ENCODE measurements at places on chromosomes 12 and 14.

DNA sequence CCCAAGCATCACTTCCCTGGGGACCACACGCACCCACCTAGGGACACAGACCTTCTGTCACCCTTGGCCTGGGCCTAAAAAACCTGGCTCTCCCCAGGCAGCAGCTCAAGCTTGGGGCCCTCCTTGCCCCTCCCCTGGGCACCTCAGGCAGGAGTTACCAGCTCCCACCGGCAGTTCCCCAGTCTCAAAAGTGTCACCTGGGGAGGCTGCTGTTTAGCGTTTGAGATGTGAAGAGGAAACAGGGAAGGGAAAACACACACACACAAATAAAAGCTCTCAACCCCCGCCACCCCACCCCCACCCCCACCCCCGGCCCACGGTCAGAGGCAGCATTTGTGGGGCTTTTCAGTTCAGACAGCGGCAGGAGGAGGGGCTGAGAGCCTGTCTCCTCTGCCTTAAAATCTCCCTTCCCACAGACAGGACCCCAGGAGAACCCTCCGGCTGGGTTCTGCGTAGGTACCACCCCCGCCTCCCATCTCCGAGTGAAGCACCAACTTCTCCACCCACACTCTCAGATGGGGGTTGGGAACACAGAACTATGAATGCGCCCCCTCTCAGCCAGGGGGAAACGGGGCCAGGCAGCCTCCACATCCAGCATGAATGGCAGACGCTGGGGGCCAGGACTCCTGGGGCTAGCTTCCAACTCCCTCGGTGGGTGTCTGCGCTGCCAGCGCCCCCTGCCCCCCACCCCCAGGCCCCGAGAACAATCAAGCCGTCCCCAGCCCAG is 3.0 kb downstream of the NCOR2 start:
- no peak for DNase-seq

- DNase-seq, result no peak
These were observed 56.4 kb downstream of the EP400 start for GRCh38 chr12:132006056-132006680.

GRCh38 chr12:48184549-48184922 is 1.1 kb downstream of the CCDC184 start:
- DNase-seq, result no peak

GRCh38 chr12:85796001-85796400 is 40.2 kb downstream of the RASSF9 start:
- DNase-seq, result no peak
